ENCODE measurements at places on chromosomes 1 and 21. TPM values are rescaled to one million over a fixed set of nuclear protein-coding genes. Genes with fewer than 3 reads are reported as not detected.

The RBM11 gene
- 19.4 TPM for total RNA-seq

The AGPAT3 gene
- 104 TPM for total RNA-seq

The TRIM63 gene
- not detected for total RNA-seq

The NADK gene
- total RNA-seq = 52.5 TPM

The SOAT1 gene
- 20.8 TPM for total RNA-seq

The PLK3 gene
- total RNA-seq = 11.1 TPM

The PLXNA2 gene
- 131 TPM for total RNA-seq

The UBL4B gene
- total RNA-seq = 0.44 TPM

The PFKL gene
- total RNA-seq = 151 TPM

The DDAH1 gene
- 149 TPM for total RNA-seq

The PSMA5 gene
- 63.7 TPM for total RNA-seq

The COL8A2 gene
- total RNA-seq = 0.96 TPM

The RAVER2 gene
- 13.9 TPM for total RNA-seq

The TNN gene
- 0.23 TPM for total RNA-seq

The ZMYND12 gene
- 2.9 TPM for total RNA-seq

The C4BPA gene
- not detected for total RNA-seq

The ANXA9 gene
- total RNA-seq = 0.27 TPM

The MSH4 gene
- 2.4 TPM for total RNA-seq

The KRTAP7-1 gene
- not detected for total RNA-seq

The FMN2 gene
- total RNA-seq = 195 TPM

The LCE1B gene
- total RNA-seq = not detected

The NEGR1 gene
- 164 TPM for total RNA-seq

The C1orf105 gene
- not detected for total RNA-seq

The ADORA1 gene
- 68.2 TPM for total RNA-seq

The CAPN2 gene
- 107 TPM for total RNA-seq
